ENCODE measurements at places on chromosomes 6 and 20.

DNA sequence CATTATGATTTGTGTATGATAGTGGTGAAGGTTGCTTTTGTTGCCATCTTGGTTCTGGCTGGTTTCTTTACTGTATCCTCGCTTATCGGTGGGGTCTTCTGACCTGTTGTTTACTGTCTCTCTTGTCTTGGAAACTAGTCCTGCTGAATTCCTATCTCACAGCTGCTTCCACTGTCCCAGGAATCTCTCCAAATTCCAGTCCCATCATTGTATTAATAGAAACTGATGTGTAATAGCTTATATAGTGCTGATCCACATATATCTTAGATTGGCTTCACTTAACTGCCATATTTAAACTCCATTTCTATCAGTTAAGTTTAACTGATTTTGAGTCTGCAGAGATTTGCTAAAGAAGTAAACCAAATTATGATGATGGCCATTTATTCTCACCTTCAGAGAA is 5.9 kb downstream of the GTF2H5 start:
- DNase-seq, result no peak

- no peak for DNase-seq
These were observed 44.1 kb downstream of the DUSP22 start for GRCh38 chr6:336159-337114.

DNA sequence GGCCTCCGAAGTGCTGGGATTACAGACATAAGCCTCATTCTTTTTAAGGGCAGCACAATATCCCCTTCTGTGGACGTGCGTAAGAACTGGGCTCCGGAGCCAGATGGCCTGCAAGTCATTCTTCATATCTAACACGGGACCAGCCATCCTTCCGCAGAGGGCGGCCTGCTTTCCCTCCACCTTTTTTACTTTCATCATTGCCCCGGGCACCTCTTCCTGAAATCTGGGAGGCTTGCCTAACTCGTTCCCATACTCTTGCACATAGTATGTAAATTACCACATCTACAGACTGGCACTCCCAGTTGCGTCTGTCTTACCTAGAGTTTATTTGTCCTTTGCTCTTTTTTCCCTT is 29.9 kb upstream of the SLC23A2 start:
- DNase-seq, result no peak

DNA sequence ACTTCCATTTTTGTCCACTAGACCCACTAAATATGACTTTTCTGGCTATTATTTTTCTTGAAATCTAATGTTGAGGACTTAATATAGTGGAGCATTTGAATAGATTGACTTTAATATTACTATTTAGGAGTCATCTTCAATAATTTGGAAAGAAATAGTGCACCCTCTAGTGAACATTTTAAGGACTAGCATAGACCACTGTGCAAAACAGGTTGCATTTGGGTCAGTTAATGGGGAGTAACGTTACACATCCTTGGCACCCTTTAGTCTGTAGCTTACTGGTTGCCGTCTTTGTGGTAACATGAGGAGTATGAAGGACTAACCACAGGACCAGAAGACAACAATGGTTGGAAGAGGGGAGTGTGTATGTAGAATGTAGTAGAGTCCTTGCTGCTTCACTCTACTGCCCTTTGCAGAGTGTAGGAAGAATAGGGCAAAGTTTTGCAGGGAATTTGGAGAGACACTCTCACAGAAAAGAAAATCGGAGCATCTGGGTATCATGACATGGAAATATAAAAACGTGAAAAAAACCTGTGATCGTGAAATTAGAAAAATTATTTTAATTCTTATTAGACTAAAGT is 25.2 kb downstream of the RFPL4B start:
- DNase-seq, result no peak

- DNase-seq, result no peak
These were observed 502.9 kb downstream of the CD83 start for GRCh38 chr6:14620522-14620921.

DNA sequence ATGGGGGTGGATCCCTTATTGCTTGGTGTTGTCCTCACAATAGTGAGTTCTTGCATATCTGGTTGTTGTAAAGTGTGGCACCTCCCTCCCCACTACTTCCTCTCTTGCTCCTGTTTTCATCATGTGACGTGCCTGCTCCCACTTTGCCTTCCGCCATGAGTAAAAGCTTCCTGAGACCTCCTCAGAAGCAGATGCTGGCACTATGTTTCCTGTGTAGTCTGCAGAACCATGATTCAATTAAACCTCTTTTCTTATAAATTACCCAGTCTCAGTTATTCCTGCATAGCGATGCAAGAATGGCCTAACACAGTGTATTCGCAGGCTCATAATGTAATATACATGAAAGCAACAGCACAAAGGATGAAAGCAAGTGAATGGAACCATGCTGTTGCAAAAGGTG is 28.4 kb upstream of the ANKRD60 start:
- DNase-seq, result no peak

- no peak for DNase-seq
These were observed 117.8 kb downstream of the IPCEF1 start for GRCh38 chr6:154238831-154239230.

DNA sequence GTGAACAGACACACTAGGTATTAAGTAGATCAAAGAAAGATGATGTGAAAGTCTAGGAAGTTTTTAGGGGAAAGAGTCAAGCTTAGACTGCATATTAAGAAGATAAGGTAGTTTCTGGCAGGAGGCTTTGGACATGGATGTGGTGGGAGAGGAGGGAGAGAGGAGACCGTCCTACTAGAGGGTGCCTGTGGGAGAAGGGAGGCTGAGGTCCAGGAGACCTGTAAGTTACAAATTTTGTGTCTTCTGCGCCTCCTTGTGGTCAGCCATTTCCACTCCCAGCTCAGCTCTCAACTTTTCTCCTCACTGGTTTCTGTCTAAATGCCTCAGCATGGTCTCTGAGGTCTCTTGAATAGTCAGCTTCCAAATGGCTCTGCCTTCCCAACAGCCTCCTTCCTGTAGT is 193.5 kb downstream of the UNC5CL start:
- no peak for DNase-seq

DNA sequence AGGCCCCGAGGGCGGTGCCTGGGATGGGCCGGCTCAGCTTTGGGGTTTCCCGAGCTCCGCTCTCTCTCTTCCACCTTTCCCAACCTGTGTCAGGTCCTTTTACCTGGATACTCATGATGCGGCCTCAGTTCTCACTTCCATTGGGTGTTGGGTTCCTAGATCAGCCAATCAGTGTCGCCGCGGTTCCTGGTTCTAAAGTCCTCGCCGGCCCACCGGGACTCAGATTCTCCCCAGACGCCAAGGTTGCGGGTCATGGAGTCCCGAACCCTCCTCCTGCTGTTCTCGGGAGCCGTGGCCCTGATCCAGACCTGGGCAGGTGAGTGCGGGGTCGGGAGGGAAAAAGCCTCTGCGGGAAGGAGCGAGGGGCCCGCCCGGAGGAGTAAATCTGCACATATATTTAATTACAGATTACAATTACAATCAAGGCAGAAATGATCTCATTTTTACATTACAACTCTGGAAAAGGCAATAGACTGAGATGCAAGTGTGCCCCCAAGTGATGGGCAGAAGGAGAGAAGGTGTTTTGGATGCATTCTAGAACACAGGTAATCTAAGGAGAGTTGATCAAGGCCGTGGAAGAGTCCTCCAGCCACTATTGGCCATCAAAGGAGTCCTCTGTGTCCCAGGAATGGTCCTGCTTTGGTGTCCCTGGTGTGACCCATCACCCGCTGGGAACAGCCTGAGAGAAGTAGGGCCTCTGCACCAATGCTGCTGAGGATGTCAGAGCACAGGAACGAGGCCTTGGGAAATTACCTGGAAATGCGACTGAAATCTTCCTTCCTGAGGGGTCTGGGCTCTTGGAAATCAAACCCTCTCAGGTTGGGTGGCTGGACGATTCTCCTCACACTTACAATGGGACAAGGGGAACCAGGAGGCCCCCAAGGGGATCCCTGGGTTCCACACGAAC is 34.7 kb upstream of the MICB start:
- no peak for DNase-seq

DNA sequence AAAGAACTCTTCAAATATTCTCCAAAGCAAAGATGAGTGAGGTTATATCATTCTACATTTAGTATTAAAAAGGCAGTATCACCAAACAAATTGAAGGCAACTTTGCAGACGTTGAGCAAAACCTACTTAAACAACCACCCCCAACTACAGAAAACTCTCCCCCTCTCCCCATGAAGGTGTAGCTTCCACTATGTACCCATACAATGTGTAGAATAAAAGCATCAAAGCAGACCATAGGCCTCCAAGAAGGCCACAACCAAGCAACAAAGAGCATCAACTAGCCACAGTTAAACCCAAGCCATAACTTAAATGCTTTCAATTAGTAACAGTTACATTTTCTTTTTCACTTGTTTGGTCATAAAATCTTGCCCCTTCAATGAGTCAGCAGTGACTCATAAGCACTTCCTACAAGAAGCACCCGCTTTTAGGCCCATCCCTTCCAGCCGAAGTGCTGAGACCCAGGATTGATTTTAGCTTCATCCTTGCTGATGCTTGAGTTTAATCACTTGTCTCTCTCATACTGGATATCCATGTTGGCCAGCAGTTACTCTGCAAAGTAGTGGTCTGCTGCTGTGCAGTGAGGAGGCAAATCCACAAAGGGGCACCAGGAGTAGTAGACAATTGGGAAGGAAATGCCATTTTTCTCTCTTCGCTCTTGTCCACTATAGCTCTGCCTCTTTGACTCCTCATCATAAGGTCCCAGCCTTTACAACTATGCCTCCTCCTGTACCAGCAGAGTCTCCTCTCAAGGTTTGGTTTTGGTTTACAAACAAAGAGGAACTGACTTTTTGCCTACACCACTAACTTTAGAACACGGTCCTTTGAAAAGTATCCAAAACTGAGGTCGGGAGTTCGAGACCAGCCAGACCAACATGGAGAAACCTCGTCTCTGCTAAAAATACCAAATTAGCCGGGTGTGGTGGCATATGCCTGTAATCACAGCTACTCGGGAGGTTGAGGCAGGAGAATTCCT is 8.4 kb upstream of the NUP153 start:
- peak; percentile 85 for DNase-seq

DNA sequence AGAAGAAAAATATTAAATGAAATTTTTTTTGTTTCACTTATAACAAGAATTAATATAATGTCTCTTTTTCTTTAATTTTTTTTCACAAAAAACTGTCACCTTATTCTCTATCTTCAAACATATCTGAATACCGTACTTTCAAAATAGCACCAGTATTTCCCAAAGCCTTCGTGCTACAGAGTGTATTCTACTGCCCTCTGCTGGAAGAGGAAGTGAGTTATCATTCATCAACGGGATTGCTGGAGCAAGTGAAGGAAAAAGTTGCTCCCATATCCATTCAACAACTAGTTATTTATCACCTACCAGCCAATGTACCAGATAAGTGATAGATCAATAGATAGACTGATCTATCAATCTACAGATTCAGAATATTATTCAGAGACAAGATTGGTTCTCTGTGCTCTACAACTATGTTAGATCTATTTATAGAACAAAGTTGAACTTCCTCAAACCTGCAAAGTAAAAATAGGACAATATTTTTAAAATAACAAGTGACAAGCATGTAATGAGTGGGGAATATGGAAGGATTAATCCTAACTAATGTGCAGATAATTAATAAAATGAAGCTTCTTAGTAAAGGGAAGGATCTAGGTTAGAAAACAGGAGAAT is 26.7 kb upstream of the TFAP2B start:
- DNase-seq, result peak; percentile 12

GRCh38 chr6:44797746-44798145 is 410.2 kb downstream of the CDC5L start:
- DNase-seq, result no peak

- no peak for DNase-seq
These were observed 21.6 kb upstream of the ZBTB2 start for GRCh38 chr6:151412909-151413308.

DNA sequence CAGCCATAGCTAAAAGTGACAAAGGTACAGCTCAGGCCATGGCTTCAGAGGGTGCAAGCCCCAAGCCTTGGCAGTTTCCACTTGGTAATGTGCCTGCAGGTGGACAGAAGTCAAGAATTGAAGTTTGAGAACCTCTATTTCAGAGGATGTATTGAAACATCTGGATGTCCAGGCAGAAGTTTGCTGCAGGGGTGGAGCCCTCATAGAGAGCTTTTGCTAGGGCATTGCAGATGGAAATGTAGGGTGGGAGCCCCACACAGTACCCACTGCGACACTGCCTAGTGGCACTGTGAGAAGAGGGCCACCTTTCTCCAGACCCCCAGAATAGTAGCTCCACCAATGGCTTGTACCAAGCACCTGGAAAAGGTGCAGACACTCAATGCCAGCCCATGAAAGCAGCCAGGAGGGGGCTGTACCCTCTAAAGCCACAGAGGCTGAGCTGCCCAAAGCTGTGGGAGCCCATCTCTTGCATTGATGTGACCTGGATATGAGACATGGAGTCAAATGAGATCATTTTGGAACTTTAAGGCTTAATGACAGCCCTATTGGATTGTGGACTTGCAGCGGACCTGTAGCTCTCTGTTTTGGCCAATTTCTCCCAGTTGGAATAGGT is 1299.4 kb upstream of the MAP3K7 start:
- DNase-seq, result no peak

DNA sequence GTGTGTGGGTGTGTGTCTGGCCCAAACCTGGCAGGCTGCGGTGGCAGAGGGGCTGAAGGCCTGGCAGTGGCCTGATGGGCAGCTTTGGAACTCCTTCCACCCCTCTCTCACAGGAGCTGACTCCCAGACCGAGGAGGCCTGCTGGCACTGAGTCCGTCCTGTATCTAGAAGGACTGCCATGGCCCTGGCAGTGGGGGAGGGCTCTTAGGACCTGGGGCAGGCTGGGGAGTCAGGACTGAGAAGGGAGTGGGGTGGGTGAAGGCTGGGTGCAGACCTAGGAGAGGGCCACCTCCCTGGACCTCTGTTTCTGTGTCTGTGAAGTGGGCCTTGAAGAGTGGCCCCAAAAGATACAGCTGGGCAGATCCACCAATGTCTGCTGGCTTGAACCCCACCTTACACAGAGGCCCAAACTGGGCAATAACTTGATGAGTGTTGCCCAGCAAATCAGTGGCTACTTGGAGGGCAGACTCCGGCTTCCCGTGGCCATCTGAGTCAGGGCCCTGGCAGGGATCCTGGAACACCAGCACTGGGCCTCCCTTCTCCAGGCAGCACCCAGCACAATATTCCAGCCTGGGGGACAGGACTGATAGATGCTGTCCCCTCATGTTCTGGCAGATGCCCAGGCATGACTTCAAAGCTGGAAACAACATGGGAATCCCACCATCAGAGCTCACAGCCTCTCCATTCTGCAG is 46.7 kb upstream of the BLCAP start:
- no peak for DNase-seq

GRCh38 chr6:13026557-13026956 is 301.8 kb downstream of the TBC1D7 start:
- DNase-seq, result no peak

DNA sequence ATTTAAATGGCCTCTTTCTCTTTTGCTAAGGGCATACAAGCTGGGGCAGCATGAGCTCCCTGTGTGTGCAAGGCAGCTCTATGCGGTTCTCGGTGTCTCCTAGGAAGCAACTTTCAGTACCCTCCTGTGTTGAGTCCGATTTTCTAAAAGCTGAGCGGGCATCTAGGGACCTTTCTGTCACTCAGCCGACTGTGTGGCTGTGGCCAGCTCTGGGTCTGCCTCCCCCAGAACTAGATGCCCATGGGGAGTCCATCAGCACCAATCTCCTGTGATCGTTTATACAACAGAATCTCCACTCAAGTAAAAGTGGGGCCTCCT is 7.5 kb downstream of the NELFCD start:
- DNase-seq, result no peak
